ENCODE measurements at places on chromosomes 1 and 21.

DNA sequence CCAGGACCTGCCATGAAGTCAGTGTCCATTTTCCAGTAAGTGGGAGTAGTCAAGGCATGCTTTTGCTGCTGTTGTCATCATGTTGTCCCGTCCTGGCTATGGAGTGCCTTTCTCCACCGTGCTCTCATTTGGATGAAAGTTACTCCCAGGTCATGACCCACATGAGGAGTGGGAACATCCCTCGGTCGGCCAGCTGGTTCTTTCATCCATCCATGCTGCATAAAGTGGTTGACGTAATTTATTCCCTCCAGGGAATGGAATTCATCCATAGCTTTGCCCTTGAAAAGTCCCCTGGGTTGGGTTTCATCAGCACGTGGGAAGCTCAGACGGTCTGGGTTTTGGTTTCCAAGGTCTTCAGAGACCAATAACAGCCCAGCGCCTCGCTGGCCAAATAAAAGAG lies 11.6 kb downstream of the PLA2G2A start:
- no peak for DNase-seq

DNA sequence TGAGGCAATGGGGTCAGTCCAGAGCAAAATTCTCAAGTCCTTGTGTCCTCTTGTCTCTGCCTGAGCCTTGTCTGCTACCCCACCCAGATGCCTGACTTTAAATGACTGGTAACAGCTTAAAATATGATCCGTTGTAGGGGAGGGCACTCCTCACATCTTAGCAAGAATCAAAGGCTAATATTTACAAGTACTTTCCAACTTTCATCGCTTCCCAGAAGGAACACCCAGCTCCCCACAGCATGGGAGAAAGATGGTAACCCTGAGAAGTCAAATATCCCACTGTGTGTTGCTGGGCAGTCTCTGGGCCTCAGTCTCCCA lies 5.2 kb downstream of the ECE1 start:
- DNase-seq, result no peak

DNA sequence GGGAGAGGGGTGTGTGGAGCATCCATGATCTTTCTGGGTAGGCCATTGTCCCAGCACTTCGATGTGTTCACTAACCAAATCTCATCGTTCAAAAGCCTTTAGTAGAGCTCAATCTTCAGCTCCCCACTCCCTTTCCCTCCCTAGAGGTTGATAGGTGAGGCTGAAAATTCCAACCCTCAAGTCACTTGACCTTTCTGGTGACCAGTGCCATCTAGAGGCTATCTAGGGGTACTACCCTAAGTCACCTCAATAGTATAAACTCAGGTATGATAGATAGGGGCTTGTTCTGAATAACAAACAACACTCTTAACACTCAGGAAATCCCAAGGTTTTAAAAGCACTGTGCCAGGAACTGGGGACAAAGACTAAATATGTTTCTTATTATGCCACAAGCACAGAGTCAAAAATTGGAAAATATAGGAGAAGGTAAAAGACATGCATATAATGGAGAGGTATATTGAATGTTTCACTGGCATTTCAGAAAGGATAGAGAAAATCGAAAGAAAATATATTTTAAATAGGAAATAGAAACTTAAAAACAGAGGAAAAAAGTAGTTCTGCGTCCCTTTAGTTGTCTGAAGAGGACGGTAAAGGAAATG lies 42.9 kb upstream of the CD53 start:
- peak; percentile 19 for DNase-seq

DNA sequence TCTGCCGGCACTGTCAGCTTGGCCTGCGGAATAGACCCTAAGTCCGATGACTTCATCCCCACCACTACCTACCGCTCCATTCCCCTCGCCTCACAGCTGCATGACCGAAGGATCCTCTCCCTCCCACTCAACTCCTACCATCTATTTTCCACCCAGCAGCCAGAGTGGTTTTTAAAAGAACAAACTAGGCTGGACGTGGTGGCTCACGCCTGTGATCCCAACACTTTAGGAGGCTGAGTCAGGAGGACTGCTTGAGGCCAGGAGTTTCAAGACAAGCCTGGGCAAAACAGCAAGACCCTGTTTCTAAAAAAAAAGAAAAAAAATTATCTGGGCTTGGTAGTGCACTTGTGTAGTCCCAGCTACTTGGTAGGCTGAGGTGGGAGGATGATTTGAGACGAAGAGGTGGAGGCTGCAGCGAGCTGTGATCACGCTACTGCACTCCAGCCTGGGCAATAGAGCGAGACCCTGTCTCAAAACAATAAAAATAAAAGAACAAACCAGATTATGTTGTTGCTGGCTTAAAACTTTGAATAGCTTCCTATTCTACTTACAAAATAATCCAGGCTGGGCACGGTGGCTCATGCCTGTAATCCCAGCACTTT lies 59.0 kb downstream of the UBIAD1 start:
- no peak for DNase-seq

GRCh38 chr21:25133939-25134338 lies 473.3 kb downstream of the MRPL39 start:
- peak; percentile 3 for DNase-seq

DNA sequence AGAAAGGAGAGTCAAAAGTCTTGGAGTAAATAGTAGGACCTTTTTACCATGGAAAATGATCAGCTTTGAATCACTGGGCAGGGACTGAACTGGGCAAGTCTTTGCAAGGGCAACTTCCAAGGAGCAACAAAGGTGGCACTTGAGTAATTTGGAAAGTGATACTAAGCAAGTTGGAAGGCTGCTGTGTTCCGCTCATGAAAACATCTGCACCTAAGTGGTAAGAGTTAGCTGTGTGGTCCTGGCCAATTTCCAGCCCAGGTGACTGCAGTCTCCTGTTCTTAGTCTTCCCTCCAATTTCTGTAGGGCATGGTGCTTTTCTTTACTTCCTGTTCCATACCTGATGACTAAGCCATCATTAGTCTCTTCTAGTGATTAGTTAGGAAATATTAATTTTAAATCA lies 35.5 kb upstream of the PRDM2 start:
- DNase-seq, result no peak

DNA sequence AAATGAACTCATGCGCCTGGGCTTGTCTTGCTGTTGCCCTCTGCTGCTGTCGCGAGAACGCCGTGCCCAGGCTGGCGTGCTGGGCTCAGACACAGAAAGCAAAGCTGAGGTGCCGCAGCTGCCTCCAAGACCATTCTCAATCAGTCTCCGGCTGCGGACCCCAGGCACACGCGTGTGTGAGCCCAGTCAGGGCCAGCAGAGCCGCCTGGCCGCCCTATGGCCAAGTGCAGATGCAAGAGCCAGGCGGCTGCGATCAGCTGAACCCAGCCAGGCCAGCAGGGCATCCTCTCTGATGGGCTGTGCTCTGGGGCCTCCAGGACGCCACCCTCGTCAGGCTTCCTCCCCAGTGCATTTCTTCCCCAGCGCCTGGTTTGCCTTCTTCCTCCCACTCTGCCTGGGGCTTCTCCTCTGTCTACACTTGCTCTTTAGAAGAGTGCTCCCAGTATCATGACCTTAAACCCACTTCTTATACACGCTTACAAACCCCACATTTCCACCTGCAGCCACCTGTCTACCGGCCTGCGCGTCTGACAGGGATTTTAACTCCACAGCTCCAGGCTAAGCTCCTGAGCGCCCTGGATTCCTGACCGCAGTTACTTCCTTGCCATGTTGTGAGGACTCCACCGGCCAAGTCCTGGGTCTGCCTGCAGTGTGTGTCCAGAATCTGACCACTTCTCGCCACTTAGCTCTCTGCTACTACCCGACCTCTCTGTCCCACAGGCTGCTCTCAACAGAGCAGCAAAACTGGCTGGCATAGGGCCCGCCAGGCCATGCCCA lies 21.7 kb upstream of the LRRC47 start:
- no peak for DNase-seq

GRCh38 chr1:2481885-2482284 lies 5.8 kb downstream of the PLCH2 start:
- DNase-seq, result no peak

GRCh38 chr1:81848880-81849682 lies 48.3 kb downstream of the ADGRL2 start:
- DNase-seq, result no peak

- peak; percentile 39 for DNase-seq
Measured at GRCh38 chr1:173853074-173853473, 14.7 kb downstream of the GAS5 start.

DNA sequence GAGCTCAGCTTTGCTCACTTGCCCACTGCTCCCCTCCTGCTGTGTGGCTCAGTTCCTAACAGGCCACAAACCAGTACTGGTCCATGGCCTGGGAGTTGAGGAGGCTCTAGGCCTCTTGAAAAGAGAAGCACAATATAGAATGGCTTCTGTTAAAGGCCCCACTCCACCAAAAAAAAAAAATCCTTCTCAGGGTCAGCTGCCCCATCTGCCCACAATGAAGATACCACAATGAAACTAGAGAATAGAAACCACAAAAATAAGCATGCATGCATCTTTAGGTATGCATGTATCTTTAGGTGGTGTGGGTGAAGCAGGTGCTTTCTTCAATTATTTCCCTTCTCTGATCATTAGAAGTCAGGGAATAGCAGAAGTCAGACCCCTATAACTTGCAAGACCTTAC lies 620.4 kb upstream of the BEND5 start:
- DNase-seq, result no peak

GRCh38 chr1:14894811-14895560 lies 258.6 kb upstream of the TMEM51 start:
- DNase-seq, result peak; percentile 51

- DNase-seq, result no peak
Measured at GRCh38 chr21:38032082-38032801, 116.0 kb upstream of the KCNJ6 start.

- DNase-seq, result peak; percentile 74
Measured at GRCh38 chr1:12594966-12595756, 22.8 kb downstream of the DHRS3 start.

DNA sequence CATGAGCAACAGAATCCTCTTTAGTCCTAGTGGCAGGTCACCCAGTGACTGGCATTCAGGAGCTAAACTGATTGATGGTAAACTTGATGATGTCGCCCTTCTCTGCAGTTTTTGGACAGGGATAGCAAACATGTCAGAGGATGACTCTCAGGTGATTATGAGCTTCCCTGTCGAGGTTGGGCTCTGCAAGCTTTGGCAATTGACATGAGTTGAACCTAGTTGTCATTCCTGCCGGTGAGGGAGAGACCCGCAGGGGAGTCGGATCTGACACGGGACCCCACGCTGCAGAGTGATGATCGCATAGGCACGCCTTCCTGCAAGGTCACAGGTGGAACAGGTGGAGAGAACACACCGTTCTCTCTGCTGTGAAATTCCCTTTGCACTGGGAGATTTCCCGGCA lies 438.0 kb upstream of the VAMP3 start:
- DNase-seq, result no peak

DNA sequence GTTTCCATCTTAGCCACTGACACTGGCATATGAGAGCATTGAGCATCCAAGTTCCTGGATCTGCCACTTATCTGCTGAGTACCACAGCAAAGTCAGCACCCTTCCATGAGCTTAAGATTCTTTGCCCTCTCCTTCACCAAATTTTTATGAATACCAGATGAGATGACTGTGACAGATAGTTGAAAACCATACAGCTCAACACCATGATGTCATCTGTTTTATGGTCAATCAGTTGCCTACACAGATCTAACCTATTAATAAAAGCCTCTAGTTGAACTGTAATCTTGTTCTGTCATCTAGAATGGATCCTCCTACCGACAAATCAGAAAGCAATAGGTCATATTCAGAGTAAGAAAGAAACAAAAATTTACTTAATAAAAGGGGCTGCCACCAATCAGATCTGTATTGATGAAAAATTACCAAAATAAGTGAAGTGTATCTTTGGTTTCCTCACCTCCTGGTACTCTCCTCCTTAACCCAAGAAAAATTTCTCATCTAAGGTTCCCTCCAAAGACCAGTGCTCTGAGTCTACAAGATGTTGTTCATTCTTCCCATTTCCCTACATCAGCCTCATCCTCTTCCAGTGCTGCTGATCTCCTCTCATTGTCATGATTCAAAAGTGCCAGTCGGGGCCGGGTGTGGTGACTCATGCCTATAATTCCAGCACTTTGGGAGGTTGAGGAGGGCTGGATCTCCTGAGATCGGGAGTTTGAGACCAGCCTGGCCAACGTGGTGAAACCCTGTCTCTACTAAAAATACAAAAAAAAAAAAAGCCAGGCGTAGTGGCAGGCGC lies 138.8 kb upstream of the CTTNBP2NL start:
- DNase-seq, result no peak

- DNase-seq, result peak; percentile 84
Measured at GRCh38 chr1:40708750-40709099, 17.2 kb downstream of the NFYC start.

DNA sequence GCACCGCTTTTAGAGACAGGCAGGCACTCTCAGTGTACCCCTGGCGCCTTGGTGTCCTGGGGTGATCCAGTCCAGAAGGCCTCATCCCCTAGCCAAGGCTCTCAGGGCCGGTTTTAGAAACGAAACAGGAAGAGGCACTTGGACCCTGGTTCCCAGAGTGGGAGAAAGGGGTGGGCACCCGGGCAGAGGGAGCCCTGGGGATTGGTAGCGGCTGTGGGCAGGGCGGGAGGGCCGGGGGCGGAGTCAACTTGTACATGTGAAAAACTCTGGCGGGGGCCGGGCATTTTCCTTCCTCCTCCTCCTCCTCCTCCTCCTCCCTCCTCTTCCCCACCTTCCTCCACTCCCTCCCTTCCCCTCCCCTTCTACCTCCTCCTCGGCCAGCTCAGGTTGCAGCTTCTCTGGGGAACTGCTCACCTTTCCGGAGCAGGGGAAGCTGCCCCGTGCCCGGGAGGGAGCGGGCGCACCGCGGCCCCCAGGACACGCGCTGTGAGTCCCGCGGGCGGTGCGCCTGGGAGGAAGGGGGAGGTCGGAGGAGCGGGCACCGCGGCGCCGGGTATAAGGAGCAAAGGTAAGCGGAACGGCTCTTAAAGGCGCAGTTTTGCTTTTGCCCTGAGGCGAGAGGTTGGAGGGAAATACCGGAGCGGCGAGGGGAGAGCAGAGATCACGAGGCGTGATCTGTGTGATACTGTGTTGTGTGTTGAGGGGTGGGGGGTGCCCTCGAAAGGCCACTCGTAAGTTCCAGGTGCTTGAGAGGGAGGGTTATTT lies at the start of gene CDK18:
CDK18 (plus strand) TSS at position 359 of the 765 bp plus-strand sequence. CDS start 18,499 bp downstream, outside the sequence.
- no peak for DNase-seq

DNA sequence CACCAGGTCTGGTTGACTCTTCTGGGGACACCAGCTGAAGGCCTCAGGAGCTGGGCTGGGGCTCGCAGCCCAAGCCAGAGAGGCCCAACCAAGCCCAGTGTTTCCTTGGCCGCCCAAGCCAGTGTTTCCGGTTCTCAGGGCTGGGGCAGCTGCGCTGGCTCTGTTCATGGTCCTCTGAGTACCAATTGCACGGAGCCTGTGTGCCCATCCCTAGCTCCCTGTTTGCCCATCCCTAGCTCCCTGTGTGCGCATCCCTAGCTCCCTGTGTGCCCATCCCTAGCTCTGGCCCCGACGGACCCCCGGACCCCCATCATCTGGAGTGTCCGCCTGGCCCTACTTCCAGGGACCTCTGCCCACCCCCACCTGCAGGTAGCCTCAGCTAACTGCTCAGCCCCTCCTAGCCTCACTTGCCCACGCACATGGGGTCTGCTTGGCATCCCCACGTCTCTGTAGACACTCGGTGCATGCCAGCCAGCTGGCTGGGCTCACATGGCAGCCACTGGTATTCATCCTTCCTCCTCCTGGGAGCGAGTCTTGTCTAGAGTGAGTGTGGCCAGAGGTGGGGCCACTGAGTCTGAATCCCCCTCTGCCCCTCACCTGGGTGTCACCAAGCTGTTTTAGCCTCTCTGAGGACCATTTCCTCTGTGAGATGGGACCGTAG lies 64.0 kb downstream of the WNT9A start:
- no peak for DNase-seq
